ENCODE measurements at places on chromosomes 6 and 20. TPM values are rescaled to one million over a fixed set of nuclear protein-coding genes. Genes with fewer than 3 reads are reported as not detected.

DNA sequence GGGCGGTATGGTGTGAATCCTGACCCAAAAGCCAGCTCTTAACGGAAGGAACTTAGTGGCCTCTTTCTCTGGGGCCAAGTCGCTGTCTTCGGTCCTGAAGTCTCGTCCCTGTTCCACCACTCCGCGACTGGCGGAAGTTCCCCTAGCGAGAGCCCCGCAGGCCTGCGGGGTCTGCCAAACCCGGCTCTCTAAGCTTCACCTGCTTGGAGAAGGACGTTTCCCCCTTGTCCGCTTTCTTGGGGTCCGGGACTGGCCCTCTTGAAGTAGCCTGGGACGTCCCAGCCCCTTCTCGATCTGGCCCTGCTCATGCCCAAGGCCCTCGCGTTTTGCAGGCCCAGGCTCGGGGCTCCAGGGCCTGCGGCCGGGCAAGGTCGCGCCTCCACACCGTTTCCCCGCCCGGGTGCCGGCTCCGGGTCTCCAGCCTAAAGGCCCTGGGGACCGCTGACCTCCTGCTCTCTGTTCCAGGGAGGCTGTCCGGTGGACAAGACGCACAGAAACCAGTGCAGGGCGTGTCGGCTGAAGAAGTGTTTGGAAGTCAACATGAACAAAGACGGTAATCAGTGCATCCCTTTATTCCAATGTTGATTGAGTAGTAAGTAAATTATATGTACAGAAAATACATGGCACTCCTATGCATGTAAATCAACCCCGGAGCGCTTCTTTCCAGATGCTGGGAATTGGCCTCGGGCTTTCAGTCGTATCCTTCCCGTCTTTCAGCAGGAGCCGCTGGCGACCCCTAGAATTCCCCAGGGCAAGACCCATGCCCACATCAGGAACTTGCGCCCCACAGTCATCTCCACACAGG is 8.8 kb downstream of the NR2E1 start:
- H3K27me3 ChIP-seq: no peaks in the 10 kb centered on the region
- no peak overlapping the region for H3K4me3 ChIP-seq
- H3K4me1 ChIP-seq: no peaks in the 10 kb centered on the region
- no peak overlapping the region for H3K27ac ChIP-seq
- no peaks in the 10 kb centered on the region for H3K36me3 ChIP-seq
- DNase-seq: no peak

- H3K36me3 ChIP-seq: no peaks in the 10 kb centered on the region
- no peak overlapping the region for H3K27ac ChIP-seq
- H3K4me1 ChIP-seq: no peaks in the 10 kb centered on the region
- no peaks in the 10 kb centered on the region for H3K27me3 ChIP-seq
Measured at GRCh38 chr6:43268355-43268700, 25.0 kb downstream of the TTBK1 start.

DNA sequence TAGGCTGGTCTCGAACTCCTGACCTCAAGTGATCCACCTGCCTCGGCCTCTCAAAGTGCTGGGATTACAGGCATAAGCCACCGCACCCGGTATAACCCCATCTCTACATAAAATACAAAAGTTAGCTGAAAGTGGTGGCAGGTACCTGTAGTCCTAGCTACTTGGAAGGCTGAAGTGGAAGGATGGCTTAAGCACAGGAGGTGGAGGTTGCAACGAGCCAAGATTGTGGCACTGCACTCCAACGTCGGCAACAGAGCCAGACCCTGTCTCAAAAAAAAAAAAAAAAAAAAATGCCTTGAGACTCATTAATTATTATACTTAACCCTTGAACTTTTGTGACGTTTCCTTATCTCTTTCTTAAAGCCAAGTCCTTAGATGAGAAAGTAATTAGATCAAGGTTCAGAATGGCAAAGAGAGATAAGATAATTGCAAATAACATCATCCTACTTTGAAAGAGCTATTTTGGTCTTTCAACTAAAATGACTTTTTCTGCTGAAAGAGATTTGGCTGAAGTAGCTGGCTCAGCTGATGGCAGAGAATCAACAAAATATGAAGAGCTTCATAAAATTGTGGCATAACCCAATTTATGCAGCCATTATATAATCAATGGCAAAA is 4.7 kb upstream of the SHLD1 start:
- no peaks in the 10 kb centered on the region for H3K27me3 ChIP-seq
- H3K27ac ChIP-seq: no peak overlapping the region
- H3K4me1 ChIP-seq: 0 out of 2 replicates have a peak, but pooled peaks cover 3% of the 10 kb centered on the region
- DNase-seq: no peak
- no peak overlapping the region for H3K4me3 ChIP-seq

- no peaks in the 10 kb centered on the region for H3K36me3 ChIP-seq
- peaks cover 18% of the 10 kb centered on the region for H3K4me1 ChIP-seq
- no peak for DNase-seq
- H3K27ac ChIP-seq: no peak overlapping the region
Measured at GRCh38 chr6:166942393-166943168, 13.8 kb downstream of the RNASET2 start.

DNA sequence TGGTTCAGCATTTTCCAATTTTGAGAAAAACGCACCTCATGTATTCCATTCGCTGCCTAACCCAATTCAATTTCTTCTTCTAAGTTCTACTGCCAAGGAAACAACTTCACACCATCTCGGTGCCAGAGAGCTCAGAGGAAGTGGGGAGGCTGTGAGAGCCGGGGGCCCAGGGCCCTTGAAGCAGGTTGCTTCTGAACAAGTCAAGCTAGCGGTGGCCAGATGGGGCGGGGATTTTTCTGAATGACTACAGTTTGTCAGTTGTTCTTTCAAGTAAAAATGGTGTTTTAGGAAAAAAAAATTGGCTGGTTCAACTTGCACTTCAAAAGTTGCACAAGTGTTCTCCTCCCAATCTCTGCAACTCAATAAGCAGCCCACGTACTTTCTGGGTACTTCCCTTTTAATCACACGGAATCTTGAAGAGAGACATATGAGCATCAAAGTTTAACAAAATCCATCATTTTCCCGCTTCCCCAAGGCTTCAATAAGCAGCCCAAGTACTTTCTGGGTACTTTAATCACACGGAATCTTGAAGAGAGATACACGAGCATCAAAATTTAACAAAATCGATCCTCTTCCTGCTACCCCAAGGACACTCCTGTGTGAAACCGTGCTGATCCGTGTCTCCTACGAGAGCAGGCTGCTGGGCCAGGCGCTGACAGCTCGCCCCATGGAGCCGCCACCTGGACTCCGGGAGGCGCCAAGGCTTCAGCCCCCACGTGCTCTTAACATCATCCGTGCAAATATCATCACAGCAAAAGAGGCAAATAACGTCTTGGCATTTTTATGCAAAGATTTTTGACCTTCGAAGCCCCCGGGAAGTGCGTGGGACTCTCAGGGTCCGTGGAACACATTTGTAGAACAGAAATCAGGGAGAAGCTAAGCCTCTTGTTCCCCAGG is 186.7 kb upstream of the PDE10A start:
- peaks cover 6% of the 10 kb centered on the region for H3K27me3 ChIP-seq
- DNase-seq: no peak
- H3K4me3 ChIP-seq: no peak overlapping the region
- H3K4me1 ChIP-seq: 0 out of 2 replicates have a peak, but pooled peaks cover 4% of the 10 kb centered on the region
- H3K27ac ChIP-seq: no peak overlapping the region

DNA sequence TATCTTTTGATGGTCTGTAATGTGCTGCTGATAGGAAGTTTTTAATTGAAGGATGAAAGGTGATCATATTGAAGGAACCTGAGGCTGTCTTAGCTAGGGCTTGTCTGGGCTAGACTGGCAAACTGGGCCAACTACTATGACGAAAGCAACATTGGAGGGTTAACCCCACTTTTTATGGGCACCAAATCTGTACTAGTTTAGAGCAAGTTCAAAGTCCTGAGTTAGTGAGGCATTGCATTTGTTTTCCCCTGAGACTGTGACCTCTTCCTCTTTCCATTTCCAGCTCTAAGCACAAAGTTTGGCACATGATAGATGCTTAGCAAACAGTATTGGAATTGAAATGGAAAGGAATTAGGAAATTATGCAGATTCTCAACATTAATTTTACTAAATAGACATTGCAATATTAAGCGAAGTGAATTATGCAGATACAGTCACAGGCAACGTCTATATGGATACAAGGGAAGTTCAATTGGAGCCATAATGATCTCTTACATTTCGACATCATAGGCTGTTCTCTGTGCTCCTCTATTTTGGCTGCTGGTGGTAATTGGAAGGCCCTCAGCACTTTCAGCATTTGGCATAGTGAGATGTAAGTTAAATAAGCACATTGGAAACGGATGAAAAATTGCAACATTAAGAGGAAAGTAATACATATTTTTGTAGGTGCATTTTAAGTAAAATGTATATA is 22.2 kb downstream of the CEP57L1 start:
- DNase-seq: no peak
- no peaks in the 10 kb centered on the region for H3K36me3 ChIP-seq
- H3K4me3 ChIP-seq: no peak overlapping the region
- no peaks in the 10 kb centered on the region for H3K27me3 ChIP-seq
- H3K27ac ChIP-seq: no peak overlapping the region
- H3K4me1 ChIP-seq: no peaks in the 10 kb centered on the region

DNA sequence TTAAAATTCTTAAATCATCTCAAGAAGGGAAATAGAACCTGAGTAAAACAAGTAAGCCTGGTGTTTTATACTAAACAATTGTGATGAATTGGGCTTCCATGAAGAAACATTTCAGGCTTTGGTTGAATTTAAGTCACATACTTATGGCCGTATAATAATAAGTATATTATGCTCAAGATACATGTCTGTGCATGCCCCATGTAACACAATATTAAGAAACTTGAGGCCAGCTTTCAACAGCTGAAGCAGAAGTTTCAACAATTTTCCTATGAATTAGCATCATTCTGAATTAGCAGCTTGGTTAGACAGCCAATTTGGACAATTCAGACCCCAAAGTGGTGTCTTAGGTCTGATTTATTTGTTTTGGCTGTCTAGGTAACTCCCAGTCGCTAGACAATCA is 243.7 kb downstream of the MYLK4 start:
- DNase-seq: no peak
- peaks cover 14% of the 10 kb centered on the region for H3K4me1 ChIP-seq
- peaks cover 25% of the 10 kb centered on the region for H3K27me3 ChIP-seq
- H3K27ac ChIP-seq: no peak overlapping the region
- H3K36me3 ChIP-seq: no peaks in the 10 kb centered on the region

DNA sequence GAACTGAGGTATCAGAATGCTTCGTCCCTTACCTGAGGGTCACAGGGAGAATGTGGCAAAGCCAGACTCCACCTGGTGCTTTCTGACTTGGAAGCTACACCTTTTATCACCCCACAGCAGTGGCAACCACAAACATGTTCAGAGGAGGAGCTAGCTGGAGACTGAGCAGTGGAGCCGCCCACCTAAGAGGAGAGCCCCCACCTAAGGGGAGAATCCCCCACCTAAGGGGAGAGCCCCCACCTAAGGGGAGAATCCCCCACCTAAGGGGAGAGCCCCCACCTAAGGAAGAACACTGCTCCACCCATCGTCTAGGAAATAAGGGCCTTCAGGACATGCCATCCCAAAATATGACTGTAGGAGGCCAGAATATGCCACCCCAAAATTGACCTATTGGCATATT is 4.0 kb downstream of the SLC52A3 start:
- no peak for DNase-seq
- no peaks in the 10 kb centered on the region for H3K27me3 ChIP-seq
- peaks cover 14% of the 10 kb centered on the region for H3K36me3 ChIP-seq
- peaks cover 12% of the 10 kb centered on the region for H3K4me1 ChIP-seq
- H3K27ac ChIP-seq: no peak overlapping the region

DNA sequence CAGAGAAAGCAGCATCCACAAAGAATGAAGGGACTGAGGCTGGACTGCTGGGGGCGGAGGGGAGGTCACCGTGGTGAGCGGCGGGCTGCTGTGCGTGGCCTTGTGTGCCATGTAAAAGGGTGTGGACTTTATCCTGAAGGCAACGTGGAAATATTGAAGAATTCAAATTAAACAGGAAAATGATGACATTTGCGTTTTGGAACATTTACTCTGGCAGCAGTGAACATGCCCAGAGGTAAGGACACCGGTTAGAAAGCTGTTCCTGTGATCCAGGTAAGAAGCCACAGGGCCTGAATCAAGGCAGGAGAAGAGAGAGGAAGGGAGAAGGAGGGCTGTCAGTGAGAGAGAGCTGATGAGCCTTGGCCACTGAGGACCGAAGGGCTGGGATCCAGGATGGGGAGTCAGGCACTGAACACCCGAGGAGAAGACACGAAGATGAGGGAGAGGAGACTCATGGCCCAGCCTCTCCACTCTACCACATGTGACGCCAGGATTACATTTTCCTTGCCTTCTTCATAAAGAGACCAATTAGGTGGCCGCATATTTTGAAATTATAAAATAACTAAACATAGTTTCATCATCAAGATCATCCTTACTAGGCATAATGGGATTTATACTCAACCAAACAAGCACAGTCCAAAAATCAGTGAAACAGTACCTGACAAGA is 58.4 kb downstream of the TRAM2 start:
- peaks cover 8% of the 10 kb centered on the region for H3K36me3 ChIP-seq
- no peak for DNase-seq
- peak overlapping the region; percentile 64 for H3K27ac ChIP-seq
- no peaks in the 10 kb centered on the region for H3K27me3 ChIP-seq

DNA sequence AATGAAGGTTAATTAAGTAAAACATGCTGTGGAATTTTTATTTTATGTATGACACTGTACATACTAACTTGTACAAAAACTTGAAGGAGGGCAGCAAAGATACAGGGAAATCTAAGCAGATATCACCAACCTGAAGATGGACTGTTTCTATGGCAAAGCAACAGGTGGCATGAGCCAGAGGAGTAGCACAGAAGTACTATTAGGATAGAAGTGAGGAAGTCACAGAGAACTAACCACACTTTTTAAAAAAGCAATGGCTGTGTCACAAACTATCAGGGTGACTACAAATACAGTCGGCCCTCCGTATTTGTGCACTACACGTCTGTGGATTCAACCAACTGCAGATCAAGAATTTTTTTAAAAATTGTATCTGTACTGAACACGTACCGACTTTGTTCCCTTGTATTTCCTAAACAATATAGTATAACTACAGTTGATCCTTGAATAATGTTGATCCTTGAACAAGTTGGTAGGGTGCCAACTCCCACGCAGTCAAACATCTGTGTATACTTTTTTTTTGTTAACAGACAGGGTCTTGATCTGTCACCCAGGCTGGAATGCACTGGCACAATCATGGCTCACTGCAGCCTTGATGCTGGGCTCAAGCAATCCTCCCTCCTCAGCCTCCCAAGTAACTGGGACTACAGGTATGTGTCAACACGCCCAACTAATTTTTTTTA is 61.0 kb downstream of the NUDT3 start:
- DNase-seq: no peak
- H3K4me1 ChIP-seq: no peaks in the 10 kb centered on the region
- H3K4me3 ChIP-seq: no peak overlapping the region
- no peaks in the 10 kb centered on the region for H3K27me3 ChIP-seq

- H3K27ac ChIP-seq: no peak overlapping the region
- no peak for DNase-seq
- H3K4me1 ChIP-seq: no peaks in the 10 kb centered on the region
Measured at GRCh38 chr20:8812817-8813216, 256.1 kb upstream of the PLCB4 start.

GRCh38 chr6:112909781-112910180 is 562.7 kb downstream of the RFPL4B start:
- H3K36me3 ChIP-seq: no peaks in the 10 kb centered on the region
- H3K27ac ChIP-seq: no peak overlapping the region
- no peaks in the 10 kb centered on the region for H3K4me1 ChIP-seq
- DNase-seq: peak; percentile 16
- no peaks in the 10 kb centered on the region for H3K27me3 ChIP-seq

The ID4 gene
- 1.4 TPM for total RNA-seq

The MAP3K4 gene
- total RNA-seq: 24.9 TPM

The FGD2 gene
- total RNA-seq: 0.35 TPM

The CDKN1A gene
- 79.5 TPM for total RNA-seq

The ADGRF5 gene
- total RNA-seq: 0.75 TPM

Measured in PC-3 (cell line).